ENCODE measurements at places on chromosomes 13 and 19.

DNA sequence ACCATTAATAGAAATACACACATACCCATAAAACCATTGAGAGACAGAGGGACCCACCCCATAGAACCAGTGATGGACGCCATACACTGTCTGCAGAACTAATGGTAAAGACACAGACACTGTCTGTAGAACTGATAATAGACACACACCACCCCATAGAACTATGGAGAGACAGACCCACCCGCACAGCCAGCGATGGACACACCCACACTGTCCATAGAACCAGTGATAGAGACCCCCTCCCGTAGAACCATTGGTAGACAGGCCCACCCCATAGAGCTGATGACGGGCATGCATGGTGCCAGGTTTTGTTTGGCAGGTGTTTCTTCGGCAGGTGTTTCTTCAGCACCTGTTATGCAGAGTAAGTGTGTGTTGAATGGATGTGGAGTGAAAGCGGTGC, 88.3 kb upstream of the TEX29 start:
- no peak for DNase-seq

GRCh38 chr19:45653634-45654033, 14.4 kb upstream of the GIPR start:
- no peak for DNase-seq

- DNase-seq = no peak
Observed at GRCh38 chr13:33871207-33872004, 53.5 kb downstream of the RFC3 start.

- DNase-seq = no peak
Observed at GRCh38 chr19:52786078-52786463, 520 bp downstream of the ZNF600 start.

GRCh38 chr19:16153582-16154336, 10.3 kb downstream of the HSH2D start:
- DNase-seq = no peak

DNA sequence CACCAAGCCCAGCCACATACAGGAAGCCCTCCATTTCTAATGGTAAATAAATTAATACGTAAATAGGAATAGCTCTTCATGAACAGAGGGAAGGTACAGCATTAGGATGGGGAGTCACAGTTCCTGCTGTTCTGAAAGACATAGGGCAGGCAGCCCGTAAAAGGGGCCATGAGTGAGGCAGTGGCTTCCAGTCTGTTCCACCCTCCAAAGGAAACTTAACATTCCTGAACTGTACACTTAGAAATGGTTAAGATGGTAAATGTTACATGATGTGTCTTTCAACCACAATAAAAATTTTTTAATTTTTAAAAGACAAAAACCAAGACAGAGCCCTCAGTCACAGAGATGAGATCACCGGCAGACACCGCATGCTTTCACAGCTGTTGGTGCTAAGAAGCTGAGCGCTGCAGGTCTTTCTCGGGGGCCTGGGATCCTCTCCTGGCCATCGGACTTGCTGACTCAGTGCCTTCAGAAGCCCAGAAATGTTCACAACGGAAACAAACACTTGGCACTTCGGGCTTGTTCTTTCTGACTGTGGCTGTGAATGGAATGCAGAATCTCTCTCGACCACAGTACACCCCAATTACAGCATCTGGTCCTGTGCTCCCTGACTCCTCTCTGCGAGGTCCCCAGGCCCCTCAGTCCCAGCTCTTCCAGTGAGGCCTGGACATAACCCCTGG, 36.4 kb downstream of the EPS15L1 start:
- DNase-seq = no peak

DNA sequence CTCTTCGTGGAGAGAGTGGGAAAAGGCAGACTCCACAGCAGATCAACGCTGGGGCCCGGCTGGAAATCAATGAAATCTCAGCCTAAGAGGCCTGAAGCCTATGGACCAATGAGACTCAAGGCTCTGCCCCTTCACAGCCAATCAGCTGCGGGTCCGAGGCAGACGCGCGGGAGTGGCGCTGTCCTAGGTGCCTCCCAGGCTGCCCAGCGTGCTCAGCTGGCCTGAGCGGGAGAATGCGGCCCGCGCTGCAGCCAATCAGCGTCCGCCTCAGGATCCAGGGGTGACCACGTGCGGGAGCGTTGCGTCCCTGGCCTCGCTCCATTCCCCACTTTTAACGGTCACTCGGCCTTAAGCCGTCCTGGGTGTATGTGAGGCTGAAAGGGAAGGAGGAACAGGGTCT, at the start of gene ZBTB32:
Gene ZBTB32 (plus strand): TSS at position 341 of the 400 bp plus-strand sequence. CDS start 10,069 bp downstream, outside the sequence.
- no peak for DNase-seq

DNA sequence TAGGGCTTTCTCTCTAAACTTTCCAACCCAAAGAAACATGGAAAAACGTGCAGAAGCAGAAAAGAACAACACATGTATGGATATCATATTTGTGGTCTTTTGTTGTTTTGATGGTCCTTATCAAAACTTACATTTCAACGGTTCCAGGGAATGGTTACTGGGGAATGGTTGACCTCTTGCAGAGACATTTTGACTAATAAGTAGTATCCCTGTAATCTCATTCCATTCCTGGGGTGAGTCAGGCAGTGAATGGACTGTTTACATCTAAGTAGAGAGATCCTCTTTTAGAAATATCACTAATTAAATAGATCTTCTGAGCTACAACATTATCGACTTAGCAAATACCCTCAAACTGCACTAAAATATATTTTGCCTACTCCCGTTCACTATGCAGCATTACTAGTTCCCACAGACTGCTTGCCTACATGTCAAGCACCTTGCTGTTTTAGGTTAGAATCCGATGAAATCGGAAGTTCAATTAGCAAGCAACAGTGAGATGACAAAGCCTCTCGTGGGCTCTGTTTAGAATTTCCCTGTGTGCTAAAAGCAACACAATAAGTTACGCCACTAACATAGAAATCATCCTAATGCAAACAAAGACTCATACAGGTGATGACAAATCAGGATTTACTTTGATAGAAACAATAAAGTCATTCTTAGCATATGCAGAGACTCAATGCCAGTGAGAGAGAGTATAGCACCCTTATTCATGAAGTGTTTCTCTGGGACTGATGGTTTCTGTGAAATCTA, 797.7 kb upstream of the ARGLU1 start:
- no peak for DNase-seq

GRCh38 chr13:109332506-109333499, 453.6 kb downstream of the IRS2 start:
- DNase-seq = no peak

DNA sequence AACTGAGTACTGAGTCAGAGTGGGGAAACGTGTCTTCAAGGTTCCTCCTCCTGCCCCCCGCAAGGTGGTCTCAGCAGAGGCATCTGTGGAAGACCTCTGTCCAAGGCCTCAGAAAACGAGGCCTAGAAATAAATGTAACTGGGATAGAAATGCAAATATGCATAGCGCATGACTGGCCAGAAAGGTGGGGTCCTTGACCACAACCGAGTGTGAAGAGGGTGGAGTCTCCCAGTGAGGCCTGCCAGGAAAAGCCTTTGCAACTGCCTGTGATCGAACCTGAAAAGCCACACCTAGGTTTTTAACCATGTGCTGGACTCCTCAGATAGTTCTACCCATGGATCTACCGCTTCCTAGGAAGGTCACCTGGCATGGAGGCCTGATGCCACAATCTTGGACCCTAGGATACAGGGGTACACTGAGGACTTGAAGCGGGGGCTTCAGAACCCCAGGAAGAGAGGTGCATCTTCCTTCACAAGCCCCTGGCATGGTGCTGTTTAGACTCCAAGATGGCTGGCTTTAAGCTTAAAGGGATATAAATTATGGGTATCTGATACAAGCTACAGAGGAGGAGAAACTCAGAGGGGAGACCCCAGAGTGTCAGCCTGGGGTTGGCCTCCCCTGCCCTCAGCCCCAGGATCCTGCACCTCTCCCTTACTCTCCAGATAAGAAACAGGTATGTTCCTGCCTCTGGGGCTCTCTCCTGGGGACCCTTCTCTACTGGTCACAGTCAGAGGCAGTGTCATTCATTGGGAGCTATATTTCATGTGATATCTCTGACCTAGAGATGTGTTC, 18.3 kb upstream of the SIGLEC6 start:
- no peak for DNase-seq

- peak; percentile 18 for DNase-seq
Observed at GRCh38 chr13:36819739-36820090, 693 bp downstream of the RFXAP start.

DNA sequence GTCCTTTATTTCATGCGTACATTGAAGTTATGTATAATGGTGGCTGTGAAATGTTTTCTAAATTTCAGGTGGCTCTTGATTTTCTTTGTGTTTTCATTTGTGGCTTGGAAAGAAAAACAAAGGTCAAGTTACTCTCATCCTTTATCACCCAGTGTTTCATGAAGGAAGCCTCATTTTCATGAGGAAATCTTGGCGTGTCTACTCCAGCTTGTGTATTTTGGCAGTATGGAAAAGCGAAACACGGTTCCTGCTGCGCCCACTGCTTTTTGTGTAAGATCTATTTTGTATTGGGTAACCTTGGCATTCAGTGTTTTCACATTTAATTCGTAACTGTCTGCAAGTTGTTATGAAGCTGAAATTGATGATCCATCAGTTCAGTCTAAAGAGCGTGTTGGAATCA, 147.0 kb upstream of the RNF113B start:
- DNase-seq = no peak

- no peak for DNase-seq
Observed at GRCh38 chr13:22031702-22032286, 360.9 kb downstream of the FGF9 start.

GRCh38 chr13:100039740-100040139, 49.2 kb upstream of the PCCA start:
- no peak for DNase-seq

DNA sequence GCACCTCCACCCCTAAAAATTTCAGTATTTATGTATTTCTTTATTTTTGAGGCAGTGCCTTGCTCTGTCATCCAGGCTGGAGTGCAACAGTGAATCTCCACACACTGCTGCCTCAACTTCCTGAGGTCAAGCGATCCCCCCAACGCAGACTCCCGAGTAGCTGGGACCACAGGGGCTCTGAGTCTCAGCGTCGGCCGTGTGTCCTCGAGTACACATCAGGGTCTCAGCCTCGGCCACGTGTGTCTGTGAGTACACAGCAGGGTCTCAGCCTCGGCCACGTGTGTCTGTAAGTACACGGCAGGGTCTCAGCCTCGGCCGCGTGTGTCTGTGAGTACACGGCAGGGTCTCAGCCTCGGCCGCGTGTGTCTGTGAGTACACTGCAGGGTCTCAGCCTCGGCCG, 21.2 kb downstream of the C2CD4C start:
- DNase-seq = no peak

GRCh38 chr19:2215281-2215751, 20.8 kb downstream of the PLEKHJ1 start:
- no peak for DNase-seq

DNA sequence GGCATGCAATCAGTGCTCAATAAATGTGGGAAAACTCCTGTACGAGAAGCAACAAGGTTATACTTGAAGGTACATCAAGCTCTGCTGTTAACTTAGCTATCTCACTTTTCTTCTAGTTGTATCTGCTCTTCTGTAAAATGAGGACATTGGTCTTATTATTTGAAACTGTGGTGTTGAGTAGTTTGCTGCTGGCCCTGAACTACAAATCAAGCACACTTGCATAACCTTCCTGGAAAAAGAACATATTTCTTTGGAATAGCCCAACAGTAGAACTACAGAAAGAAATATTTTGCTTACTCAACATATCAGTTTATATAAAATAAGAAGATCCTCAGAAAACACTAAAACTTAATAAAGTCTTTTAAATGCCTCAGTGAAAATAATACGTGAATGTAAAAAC, 203.0 kb downstream of the KCTD12 start:
- no peak for DNase-seq

DNA sequence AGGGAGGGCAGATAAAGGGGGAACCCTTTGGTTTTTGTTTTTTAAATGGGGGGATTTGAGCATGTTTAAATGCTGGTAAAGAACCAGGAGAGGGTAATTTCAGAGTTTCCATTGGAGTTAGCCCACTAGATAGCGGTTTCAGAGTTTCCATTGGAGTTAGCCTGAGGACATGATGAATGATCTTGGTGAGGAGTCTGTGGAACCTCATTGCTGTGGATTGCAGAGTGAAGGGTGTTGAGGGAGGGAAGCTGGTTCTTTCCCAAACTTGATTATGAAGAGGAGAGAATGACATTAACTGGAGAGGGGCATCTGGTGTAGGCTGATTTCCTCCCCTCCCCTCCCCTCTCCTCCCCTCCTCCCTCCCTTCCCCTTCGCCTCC, 5.0 kb downstream of the WASF3 start:
- DNase-seq = no peak

GRCh38 chr13:32624441-32624840, 38.2 kb downstream of the PDS5B start:
- DNase-seq = no peak

- no peak for DNase-seq
Observed at GRCh38 chr19:29953352-29954247, 11.6 kb downstream of the URI1 start.

GRCh38 chr19:45589768-45590167, 5.2 kb upstream of the OPA3 start:
- DNase-seq = no peak

GRCh38 chr13:46672338-46673090, 119.5 kb downstream of the LRCH1 start:
- no peak for DNase-seq

GRCh38 chr13:74132776-74133656, 1.2 kb downstream of the KLF12 start:
- peak; percentile 29 for DNase-seq
